ENCODE measurements at places on chromosomes 16 and 17. TPM values are rescaled to one million over a fixed set of nuclear protein-coding genes. Genes with fewer than 3 reads are reported as not detected.

The CXCL16 gene
- total RNA-seq: 0.83 TPM

The NOS2 gene
- not detected for total RNA-seq

The SLC13A5 gene
- not detected for total RNA-seq

The CRYBA1 gene
- not detected for total RNA-seq

The CACNG3 gene
- not detected for total RNA-seq

The ABCC12 gene
- not detected for total RNA-seq

The NPIPA8 gene
- not detected for total RNA-seq
